ENCODE measurements at places on chromosomes 5 and 9. TPM values are rescaled to one million over a fixed set of nuclear protein-coding genes. Genes with fewer than 3 reads are reported as not detected.

SPOUT1 gene
- 45.8 TPM for total RNA-seq

ACER2 gene
- total RNA-seq, result 5.5 TPM

TUSC1 gene
- total RNA-seq, result 15.0 TPM

COL5A1 gene
- total RNA-seq, result 37.8 TPM

FAM221B gene
- not detected for total RNA-seq

COMMD10 gene
- total RNA-seq, result 28.9 TPM

PCDHGA7 gene
- 2.5 TPM for total RNA-seq

IFNK gene
- total RNA-seq, result not detected

SPATA31D4 gene
- total RNA-seq, result not detected

CD180 gene
- 3.0 TPM for total RNA-seq

TMEM174 gene
- not detected for total RNA-seq

GFPT2 gene
- total RNA-seq, result 20.4 TPM

C5orf58 gene
- not detected for total RNA-seq

CCDC180 gene
- total RNA-seq, result 4.0 TPM

STOML2 gene
- total RNA-seq, result 59.4 TPM

GARNL3 gene
- 8.0 TPM for total RNA-seq

TLX3 gene
- not detected for total RNA-seq

GPR151 gene
- not detected for total RNA-seq

PDE8B gene
- 4.9 TPM for total RNA-seq

SCGB3A1 gene
- total RNA-seq, result 86.9 TPM

CXCL14 gene
- 0.38 TPM for total RNA-seq

PTAR1 gene
- total RNA-seq, result 48.9 TPM

SLCO4C1 gene
- total RNA-seq, result 36.9 TPM

Data from upper lobe of right lung (tissue), 1 donor.